RPMI8226 (cell line): ENCODE measurements at places on chromosomes 5 and 9.

- DNase-seq = peak; percentile 20
Measured at GRCh38 chr5:143397302-143398052, 6.0 kb downstream of the NR3C1 start.

- DNase-seq = no peak
Measured at GRCh38 chr5:93782978-93783377, 41.6 kb upstream of the POU5F2 start.

DNA sequence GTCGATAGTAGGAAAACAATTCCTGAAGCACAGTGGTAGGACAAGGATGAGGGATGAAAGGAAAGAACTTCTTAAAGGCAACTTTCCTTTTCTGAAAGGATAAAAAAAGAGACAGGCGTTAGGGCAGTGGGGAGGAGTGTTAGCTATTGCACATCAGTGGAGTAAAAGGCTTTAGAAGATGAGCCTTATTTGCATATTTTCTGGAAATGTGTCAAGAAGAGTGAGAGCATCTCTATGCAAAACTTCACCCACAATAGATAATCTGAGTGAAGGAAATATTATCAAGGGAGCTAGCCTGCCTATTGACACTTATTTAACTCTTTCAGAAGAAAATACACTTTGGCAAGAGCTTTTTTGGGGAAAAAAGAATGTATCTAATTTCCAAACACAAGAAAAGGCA, 151.6 kb downstream of the MACIR start:
- no peak for DNase-seq

GRCh38 chr9:29311221-29311620, 1737.9 kb upstream of the C9orf72 start:
- no peak for DNase-seq

DNA sequence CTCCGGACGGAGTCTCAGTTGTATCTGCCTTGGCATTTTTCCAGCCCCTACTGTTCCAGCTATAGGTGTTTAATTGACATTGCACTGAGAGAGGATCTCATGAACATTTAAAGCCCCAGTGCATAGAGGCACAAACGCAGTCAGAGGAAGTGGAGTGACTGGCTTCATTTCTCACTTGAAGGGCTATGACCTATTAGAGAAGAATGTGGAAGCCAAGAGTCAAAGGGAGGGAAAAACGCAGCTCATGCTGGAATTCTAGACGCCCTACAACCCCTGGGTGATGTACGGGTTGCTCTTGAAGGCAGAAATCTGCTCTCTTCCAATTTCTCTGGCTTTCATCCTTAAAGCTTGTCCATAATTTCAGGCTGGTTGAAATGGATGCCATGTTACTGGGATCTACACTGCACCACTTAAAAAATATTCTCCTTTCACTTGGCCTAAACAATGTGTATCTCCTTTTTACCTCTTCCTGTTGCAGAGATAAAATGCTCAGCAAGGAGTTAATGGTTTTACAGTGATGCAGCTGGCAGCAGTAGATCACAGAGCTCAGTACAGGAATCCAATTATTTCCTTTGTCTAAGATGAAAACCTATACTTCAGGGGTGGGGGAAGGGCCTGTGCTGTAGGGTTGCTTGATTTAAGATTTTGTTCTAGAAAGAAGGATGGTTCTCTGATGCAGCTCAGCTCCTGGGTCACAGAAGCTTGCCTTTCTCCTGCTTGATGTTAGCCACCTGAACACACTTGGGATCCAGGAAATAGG, 61.8 kb upstream of the MAMDC2 start:
- DNase-seq = no peak

DNA sequence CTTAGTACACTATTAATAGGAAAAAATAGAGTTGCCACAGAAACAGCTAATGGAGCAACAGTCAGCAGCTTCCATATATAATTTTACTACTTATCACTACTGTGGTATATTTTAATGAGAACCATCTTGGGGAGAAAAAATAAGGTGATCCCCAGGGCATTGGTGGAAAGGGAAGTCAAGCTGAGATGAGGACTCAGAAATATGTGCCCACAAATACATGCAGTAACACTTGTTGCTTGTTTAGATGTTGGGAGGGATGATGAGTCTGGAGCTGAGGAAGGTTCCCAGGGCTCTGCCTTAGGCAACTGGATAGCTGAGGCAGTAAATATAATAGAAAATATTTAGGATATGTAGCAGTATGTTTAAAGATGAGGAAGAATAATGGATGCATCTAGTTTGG, 280.1 kb upstream of the PDE4D start:
- DNase-seq = no peak

GRCh38 chr9:5608298-5609225, 20.3 kb upstream of the RIC1 start:
- no peak for DNase-seq

DNA sequence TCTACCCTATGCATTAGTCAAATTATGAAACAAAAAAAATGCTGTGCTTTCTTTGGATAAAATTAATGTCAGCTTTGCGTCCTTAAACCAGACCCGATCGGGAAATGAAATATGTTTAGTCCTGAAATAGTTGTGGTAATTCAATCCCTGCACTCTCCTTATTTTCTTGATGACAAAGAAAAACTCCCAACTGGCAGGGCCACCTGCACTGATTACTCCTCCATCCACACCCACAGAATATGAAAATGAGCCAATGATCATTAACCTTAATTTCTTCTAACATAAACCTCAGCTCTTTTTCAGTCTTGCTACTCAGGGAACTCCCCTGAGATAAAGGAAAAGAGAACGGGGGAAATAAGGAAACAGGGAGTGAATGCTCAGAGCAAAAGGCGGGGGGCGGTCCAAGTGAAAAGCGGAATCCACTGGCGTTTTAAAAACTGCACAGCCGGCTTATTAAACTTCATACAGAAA, 245.3 kb downstream of the BNC2 start:
- DNase-seq = no peak

GRCh38 chr9:87771316-87772006, 45.5 kb downstream of the CTSL start:
- DNase-seq = no peak

DNA sequence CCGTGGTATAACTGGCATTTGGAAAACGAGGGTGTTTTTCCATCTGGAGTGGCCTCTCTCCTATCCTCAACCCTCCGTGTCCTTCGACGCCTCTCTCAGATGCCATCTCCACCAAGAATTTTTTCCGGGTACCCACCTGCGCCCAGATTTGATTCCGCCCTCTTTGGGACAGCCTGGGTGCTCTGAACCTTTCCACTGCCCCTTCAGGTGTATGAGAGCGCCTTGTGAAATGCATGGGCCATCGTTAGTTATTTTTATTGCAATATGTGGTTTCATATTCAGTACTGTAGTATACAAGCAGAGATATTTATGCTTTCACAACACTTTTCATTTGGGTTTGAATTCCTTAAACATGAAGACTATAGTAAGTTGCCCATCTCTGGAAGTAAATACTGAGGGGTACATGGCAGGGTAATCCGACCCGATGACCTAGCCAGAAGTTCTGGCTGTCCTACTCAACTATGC, 78.2 kb upstream of the IFNE start:
- no peak for DNase-seq

GRCh38 chr5:93058309-93058708, 522.7 kb downstream of the NR2F1-AS1 start:
- DNase-seq = no peak

GRCh38 chr5:61790678-61791077, 458.6 kb downstream of the ZSWIM6 start:
- DNase-seq = no peak

DNA sequence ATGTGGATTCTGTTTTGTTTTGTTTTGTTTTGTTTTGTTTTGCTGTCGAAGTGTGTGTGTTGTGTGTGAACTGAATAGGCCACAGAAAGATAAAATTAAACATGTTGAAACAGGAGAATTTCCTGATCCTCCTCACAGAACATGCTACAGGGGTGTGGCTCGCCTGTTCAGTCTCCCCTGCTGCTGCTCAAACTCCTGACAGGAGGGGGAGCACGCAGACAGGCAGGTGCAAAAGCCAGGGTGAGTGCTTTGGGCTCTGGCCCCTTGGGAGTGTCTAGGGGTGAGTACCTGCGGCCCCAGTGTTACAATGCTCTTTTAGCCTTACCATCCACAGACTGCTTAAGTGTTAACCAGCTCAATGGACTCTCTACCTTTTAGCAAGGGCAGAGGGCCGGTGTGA, 473.5 kb downstream of the MAT2B start:
- no peak for DNase-seq

DNA sequence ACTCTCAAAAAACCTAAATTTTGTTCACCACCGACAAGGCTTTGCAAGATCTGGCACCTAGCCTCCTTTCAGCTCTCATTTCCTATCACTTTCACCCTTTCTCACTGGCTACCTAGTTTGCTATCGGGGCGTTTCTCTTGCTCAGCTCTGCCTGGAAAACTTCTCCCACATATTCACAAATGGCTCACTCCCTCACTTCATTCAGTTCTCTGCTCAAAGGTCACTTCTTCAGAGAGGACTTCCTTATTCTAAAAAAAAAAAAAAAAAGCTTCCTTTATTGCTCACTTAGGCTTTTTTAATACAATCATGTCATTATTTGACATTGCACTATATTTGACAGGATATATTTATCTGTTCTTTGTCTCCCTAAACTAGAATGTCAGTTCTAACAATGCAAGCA, 2.1 kb upstream of the SLC25A46 start:
- no peak for DNase-seq

- no peak for DNase-seq
Measured at GRCh38 chr9:86405926-86406325, 51.7 kb upstream of the TUT7 start.

- peak; percentile 88 for DNase-seq
Measured at GRCh38 chr5:109910874-109911273, 221.1 kb downstream of the MAN2A1 start.

DNA sequence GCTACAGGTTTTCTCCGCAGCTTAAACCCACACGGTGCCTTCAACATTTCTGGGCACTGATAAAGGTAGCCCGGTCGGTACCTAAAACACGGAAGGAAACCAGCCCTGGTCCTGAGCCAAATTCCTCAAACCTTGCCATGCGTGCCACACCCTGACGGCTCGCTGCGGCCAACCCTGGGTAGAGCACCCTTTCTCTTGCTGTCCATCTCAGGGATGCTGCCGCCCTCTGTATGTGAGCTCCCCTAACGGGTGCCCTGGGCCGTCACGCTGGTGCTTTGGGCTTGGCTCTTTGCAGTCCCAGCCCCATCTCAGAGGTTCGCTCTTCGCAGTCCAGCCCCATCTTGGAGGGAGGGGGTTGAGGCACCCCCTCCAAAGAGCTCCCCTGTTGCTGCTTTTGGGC, 43.9 kb downstream of the PNPLA7 start:
- no peak for DNase-seq

DNA sequence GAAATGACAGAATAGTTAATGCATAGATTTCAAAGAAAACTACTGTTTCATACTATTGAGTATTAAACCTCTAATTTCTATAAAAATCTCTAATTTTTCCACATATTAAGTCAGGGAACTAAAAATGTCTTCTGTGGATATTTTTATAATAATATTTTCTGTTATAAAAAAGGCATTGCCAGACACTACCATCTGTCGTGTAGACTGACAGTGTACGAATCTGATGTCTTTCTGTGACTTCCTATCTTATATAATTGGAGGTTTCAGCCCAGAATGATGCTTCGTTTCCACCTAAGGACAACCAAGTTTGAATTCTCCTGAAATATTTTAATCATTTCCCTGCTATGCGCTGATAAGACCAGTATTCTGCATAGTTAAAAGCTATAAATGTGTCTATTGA, 456.6 kb upstream of the ARRDC3 start:
- DNase-seq = no peak

DNA sequence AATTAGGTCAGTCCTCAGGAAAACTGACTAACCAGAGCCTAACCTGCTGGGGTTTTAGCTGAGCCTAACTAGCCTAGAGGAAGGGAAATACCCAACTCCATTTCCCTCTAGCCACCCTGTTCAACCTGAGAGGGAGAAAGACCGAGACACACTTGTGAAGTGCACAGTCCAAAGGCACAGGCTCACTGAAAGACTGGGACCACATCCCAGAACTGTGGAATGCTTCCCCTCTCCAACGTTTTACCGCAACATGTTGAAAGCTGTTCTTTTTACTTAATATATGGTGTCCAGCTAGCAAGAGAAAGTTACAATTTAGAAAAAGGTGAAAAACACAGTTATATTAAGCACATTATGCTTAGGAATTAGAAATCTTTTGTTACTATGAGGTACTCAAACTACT, 76.8 kb upstream of the SIMC1 start:
- DNase-seq = no peak

GRCh38 chr5:168879331-168879730, 300.2 kb upstream of the PANK3 start:
- no peak for DNase-seq

GRCh38 chr5:66959653-66960052, 236.9 kb downstream of the CD180 start:
- DNase-seq = no peak

GRCh38 chr9:110308633-110309038, 29.0 kb downstream of the TXNDC8 start:
- DNase-seq = peak; percentile 35

- no peak for DNase-seq
Measured at GRCh38 chr5:38069360-38069759, 189.0 kb upstream of the EGFLAM start.

- DNase-seq = no peak
Measured at GRCh38 chr5:37121465-37121864, 127.7 kb downstream of the CPLANE1 start.

GRCh38 chr9:2966565-2967300, 122.8 kb upstream of the PUM3 start:
- DNase-seq = no peak

DNA sequence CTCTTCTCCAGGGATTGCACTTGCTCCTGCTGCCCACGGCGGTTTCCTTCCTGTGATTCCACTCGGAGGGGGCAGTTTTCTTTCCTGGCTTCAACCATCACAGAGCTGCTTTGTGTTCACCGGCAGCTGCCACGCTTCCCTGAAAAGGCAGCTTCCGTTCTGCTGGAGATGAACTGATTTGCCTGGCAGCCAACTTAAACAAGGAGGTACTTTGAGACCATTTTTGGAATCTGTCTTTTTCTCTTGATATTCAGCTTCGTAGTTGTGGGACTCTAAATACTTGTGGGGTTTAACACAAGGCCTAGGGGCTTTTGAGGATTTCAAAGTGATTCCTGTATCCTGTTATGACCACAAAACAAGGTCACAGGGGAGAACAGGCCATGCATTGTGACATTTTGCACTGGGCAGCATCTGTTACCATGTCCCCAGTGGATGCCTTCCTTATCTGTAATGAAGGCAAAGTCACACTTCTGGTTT, 192.0 kb downstream of the MTRR start:
- DNase-seq = no peak

- DNase-seq = no peak
Measured at GRCh38 chr9:119284587-119285337, 84.5 kb downstream of the BRINP1 start.

GRCh38 chr9:134693641-134694367, 52.2 kb downstream of the COL5A1 start:
- DNase-seq = no peak

GRCh38 chr5:91319667-91320066, 63.5 kb downstream of the ARRDC3 start:
- no peak for DNase-seq

- DNase-seq = no peak
Measured at GRCh38 chr9:18741945-18742344, 268.0 kb downstream of the ADAMTSL1 start.

GRCh38 chr9:136831002-136831719, 11.1 kb upstream of the AJM1 start:
- no peak for DNase-seq

GRCh38 chr5:140221697-140222223, 46.8 kb downstream of the CYSTM1 start:
- DNase-seq = no peak

- DNase-seq = no peak
Measured at GRCh38 chr9:79646096-79646495, 74.3 kb downstream of the TLE4 start.
